AG09319 (cell line): ENCODE measurements at places on chromosomes 4 and X.

DNA sequence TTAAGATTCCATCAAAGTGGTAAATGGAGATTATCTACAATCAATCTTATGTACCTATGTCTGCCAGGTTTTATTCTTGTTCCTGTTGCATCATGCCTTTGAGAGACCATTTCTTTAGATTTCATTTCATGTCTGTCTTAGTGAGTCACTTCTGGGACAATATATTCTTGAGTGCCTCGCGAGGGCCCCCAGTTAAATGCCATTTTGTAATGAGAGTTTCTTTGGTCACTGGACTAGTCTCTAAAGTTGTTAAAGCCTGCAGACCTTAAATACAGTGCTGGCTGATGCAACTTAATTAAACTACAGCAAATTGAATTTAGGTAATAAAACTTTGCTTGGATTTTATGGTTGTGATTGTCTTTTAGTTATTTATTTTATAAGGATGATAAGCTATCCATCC is 87.2 kb upstream of the PITX2 start:
- no peak for DNase-seq

GRCh38 chrX:97987979-97988378 is 1104.3 kb downstream of the RPA4 start:
- DNase-seq: no peak

- no peak for DNase-seq
Observed at GRCh38 chrX:39194673-39195072, 393.4 kb downstream of the MID1IP1 start.

GRCh38 chrX:138485767-138486166 is 225.8 kb downstream of the FGF13 start:
- no peak for DNase-seq

DNA sequence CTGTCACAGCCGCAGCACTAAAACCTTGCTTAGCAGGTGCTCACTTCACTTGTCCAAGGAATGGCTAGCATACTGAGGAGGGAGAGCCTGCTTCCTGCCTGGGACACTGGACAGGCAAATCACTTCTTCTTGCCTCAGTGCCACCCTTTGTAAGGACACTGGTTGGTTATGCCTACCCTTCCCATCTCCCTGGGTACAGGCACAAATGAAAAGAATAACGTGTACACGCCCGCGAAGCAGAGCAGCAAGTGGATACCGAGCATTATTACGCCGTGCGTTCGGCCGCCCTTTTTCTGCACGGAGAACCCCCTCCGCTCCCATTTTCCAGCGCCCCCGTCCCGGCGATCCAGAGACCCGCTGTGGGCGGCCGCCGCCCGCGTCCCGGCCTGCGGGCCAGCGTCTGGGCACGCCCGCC is 338 bp upstream of the KLHL2 start:
- DNase-seq: no peak

- no peak for DNase-seq
Observed at GRCh38 chr4:122104184-122104583, 47.9 kb upstream of the BLTP1 start.

DNA sequence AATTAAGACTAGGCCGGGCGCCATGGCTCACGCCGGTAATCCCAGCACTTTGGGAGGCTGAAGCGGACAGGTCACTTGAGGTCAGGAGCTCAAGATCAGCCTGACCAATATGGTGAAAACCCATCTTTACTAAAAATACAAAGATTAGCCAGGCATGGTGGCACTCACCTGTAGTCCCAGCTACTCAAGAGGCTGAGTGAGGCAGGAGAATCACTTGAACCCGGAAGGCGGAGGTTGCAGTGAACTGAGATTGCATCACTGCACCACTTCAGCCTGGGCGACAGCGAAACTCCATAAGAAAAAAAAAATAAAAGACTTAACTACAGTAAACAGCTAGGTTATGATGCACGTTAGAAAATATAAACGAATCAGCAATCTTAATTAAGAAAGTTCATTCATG is 216.0 kb upstream of the TEX13C start:
- DNase-seq: no peak

- DNase-seq: no peak
Observed at GRCh38 chr4:169040559-169041261, 30.7 kb upstream of the CBR4 start.

- no peak for DNase-seq
Observed at GRCh38 chr4:176726803-176727202, 65.9 kb downstream of the VEGFC start.

DNA sequence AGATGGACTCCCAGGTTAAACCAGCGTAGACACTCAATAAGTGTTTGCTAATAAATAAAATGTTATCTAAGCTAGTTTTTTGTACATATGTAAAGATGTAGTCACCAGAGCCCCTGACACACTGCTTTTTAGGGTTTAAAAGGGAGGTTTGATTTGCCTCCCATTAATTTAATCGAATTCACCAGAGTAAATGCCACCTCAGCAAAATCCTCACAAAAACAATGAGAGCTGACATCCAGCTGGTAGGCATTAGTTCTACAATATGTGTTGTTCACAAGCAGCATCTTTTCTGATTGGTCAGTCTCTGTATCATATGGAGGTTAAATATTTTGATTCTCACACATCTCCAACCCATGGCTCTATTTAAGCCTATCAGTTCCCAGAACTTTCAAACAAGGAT is 382.6 kb downstream of the CENPC start:
- DNase-seq: no peak

GRCh38 chrX:66622209-66622608 is 16.7 kb downstream of the EDA2R start:
- no peak for DNase-seq

DNA sequence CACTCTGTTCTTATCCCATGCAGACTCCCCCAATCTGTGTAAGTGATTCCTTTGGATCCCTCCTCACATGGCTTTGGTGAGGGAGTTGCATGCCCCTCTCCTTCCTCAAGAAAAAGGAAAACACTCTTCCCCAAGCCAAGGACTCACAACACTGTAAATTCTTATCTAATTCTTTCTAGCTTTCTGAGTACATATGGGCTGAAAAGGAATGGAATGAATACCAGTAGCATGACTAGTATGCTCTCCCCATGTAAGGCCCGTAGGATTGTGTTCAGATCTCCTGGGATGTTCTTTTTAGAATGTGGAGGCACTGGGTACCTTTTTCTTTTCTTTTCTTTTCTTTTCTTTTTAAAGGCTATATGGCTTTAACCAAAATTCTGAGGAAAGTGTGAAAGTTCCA is 17.0 kb upstream of the MAGED1 start:
- no peak for DNase-seq

- no peak for DNase-seq
Observed at GRCh38 chrX:111779582-111779981, 96.4 kb upstream of the TRPC5OS start.
